ENCODE measurements at places on chromosomes 5 and 9. TPM values are rescaled to one million over a fixed set of nuclear protein-coding genes. Genes with fewer than 3 reads are reported as not detected.

PPWD1 gene
- 57.8 TPM for total RNA-seq

AFAP1L1 gene
- total RNA-seq: 102 TPM

INSL6 gene
- total RNA-seq: not detected

PLAC8L1 gene
- total RNA-seq: not detected

CKMT2 gene
- total RNA-seq: not detected

PRDM9 gene
- not detected for total RNA-seq

MPDZ gene
- total RNA-seq: 77.3 TPM

TNFSF15 gene
- total RNA-seq: 0.50 TPM

ISOC1 gene
- 24.8 TPM for total RNA-seq

TCOF1 gene
- 46.5 TPM for total RNA-seq

SLC46A2 gene
- total RNA-seq: not detected

MARVELD2 gene
- 4.9 TPM for total RNA-seq

FGFR4 gene
- total RNA-seq: 4.2 TPM

JAK2 gene
- 18.6 TPM for total RNA-seq

GABRA6 gene
- 0.66 TPM for total RNA-seq

MORN5 gene
- not detected for total RNA-seq

ASS1 gene
- 2.7 TPM for total RNA-seq

GNG10 gene
- total RNA-seq: 88.7 TPM

PCDHAC2 gene
- total RNA-seq: 1.8 TPM
